ENCODE measurements at places on chromosomes 16 and 17. TPM values are rescaled to one million over a fixed set of nuclear protein-coding genes. Genes with fewer than 3 reads are reported as not detected.
A peak's percentile ranks its signal among the peaks of the same experiment; 100 is the strongest.

DNA sequence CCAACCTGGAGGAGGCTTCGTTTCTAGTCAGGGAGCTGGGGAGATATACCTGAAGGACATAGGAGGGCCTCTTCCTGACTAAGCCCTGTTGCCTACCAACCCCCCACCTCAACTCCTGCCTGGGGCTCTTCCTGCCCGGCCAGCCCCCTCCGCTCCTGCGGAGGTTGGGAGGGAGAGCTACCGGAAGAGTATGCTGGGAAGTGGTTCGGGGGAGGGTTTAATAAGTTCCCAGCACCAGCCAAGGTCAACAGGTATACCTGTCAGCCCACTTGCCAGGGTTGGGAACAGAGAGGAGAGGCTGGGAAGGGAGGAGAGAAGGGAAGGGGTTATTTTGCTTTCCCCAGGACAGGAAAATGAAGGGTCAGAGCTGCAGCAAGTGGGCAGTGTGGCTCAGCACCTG is 4.7 kb downstream of the PPP1R1B start:
- H3K4me1 ChIP-seq = no peaks in the 10 kb centered on the region
- H3K27ac ChIP-seq = no peak overlapping the region
- DNase-seq = peak; percentile 44
- no peaks in the 10 kb centered on the region for H3K36me3 ChIP-seq
- peaks cover under 1% of the 10 kb centered on the region for H3K27me3 ChIP-seq

DNA sequence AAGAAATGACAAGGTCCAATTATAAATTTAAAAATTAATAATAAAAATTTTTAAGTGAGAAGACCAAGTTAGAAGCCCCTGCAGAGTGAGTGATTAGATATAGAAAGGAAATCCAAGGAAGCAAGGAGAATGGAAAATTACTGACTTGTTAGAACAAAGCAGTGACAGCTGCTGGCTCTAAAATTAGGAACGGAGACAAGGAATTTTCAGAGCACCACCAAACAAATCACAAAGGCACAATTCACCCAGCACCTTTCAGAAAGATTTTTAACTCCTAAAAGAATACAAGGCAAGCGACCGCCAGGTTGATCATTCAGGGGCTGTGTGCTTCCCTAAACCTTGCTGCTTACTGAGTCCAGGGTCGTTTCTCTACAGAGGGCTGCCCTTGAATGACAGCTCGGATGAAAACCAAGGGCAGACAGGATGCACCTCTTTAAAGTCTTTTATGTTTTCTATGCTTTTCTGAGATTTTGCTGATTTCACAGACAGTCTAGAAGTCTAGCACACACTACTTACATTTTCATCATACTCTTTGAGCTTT is 45.4 kb upstream of the GINS3 start:
- no peaks in the 10 kb centered on the region for H3K36me3 ChIP-seq
- no peaks in the 10 kb centered on the region for H3K27me3 ChIP-seq
- DNase-seq = no peak
- H3K4me1 ChIP-seq = no peaks in the 10 kb centered on the region
- H3K27ac ChIP-seq = no peak overlapping the region

- no peak for DNase-seq
- no peaks in the 10 kb centered on the region for H3K36me3 ChIP-seq
- no peak overlapping the region for H3K27ac ChIP-seq
- H3K4me1 ChIP-seq = no peaks in the 10 kb centered on the region
- H3K27me3 ChIP-seq = no peaks in the 10 kb centered on the region
These were observed 12.7 kb upstream of the ZG16 start for GRCh38 chr16:29765167-29766032.

DNA sequence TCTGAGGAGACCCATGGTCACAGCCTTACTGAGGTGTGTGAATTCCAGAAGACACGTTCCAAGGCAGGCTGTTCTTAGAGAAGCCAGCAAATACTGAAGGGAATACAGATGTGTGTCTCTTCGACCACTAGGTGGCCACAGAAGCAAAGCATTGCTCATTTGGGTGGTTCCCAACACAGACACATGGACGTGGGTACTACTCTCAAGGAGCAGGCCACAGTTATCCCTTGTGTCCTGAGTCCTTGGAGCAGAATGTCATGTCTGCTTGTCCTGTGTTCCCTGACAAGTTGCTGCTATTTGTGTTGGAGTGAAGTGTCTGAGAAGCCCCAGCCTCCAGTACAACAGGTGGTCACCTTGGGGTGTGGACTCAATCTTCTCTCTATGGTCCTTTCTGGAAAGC is 30.3 kb downstream of the HMOX2 start:
- no peak overlapping the region for H3K4me3 ChIP-seq
- no peaks in the 10 kb centered on the region for H3K27me3 ChIP-seq
- H3K27ac ChIP-seq = no peak overlapping the region
- peak; percentile 75 for DNase-seq
- H3K36me3 ChIP-seq = no peaks in the 10 kb centered on the region
- H3K4me1 ChIP-seq = peaks cover 16% of the 10 kb centered on the region

DNA sequence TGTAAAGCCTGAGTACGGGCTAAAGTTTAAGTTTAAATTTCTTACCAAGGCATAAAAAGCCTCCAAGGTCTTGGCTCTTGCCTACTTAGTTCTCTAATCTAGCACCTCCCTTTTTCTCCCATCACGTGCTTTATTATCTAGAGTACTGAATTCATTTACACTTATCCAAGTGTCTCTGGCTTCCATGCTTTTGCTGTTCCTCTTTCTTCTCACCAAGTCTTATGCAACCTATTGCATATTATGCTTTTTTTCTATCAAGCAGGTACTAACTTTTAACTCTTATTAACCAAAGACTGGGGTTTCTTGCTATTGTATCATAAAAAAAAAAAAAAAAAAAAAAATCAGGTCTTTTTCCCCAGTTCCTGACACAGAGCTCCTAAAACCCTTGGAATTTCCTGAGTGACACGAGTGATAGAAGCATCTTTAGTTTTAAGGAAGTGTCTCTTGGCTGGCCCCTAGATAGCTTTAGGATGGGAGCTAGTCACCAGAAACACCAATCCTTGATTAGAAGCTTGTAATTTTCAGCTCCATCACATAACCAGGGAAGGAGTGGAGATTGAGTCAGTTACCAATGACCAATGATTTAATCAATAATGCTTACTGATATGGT is 44.9 kb downstream of the SSH2 start:
- H3K4me3 ChIP-seq = no peak overlapping the region
- H3K27me3 ChIP-seq = no peaks in the 10 kb centered on the region
- H3K36me3 ChIP-seq = no peaks in the 10 kb centered on the region
- H3K4me1 ChIP-seq = no peaks in the 10 kb centered on the region
- no peak for DNase-seq

DNA sequence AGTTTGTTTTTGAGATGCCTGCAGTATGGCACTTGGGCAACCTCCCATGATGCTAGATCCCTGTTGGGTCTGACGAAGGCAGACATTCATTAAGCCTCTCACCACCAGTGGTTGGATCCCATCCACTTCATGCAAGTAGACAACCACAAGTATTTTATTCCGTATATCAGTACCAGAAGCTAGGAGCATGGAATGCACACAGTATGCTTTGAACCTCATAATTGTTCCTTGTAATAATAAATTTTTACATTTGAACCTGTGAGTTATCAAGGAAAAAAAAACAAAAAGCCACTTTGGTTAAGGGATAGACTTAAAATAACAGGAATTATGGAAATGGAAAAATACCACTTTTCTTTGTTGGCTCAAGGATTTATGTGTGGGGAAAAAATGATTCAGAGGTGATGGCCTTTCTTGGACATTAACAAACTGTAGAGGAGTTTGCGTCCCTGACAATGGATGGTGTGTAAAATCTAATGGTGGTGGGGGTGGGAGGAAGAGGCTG is 107.1 kb upstream of the KCNJ16 start:
- H3K27me3 ChIP-seq = no peaks in the 10 kb centered on the region
- no peak for DNase-seq
- no peaks in the 10 kb centered on the region for H3K4me1 ChIP-seq
- H3K36me3 ChIP-seq = no peaks in the 10 kb centered on the region
- H3K27ac ChIP-seq = no peak overlapping the region

KRT36 gene
- not detected for total RNA-seq

CBFA2T3 gene
- 8.0 TPM for total RNA-seq

ASIC2 gene
- total RNA-seq = 2.9 TPM

Data from kidney (tissue), 22 donors.